ENCODE measurements at places on chromosomes 4 and X.
A peak's percentile ranks its signal among the peaks of the same experiment; 100 is the strongest.

DNA sequence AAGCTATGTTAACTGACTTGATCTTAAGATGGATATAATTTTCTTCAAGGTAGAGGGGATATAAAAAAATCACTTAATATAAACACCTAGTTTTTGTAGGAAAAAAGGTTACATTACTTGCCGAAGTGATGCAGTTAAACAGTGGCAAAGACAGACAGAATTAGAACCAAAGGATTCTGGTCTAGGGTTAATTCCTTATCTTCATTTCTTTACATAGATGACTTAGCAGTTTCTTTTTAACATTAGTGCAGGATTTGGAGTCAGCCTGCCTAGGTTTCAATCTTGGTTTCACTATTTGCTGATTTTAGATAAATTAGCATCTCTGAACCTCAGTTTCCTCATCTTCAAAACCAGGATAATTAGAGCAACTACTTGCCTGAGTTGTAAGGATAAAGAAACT is 14.3 kb downstream of the ZAR1 start:
- DNase-seq, result no peak

GRCh38 chrX:16822723-16823122 is 36.5 kb downstream of the TXLNG start:
- DNase-seq, result no peak

DNA sequence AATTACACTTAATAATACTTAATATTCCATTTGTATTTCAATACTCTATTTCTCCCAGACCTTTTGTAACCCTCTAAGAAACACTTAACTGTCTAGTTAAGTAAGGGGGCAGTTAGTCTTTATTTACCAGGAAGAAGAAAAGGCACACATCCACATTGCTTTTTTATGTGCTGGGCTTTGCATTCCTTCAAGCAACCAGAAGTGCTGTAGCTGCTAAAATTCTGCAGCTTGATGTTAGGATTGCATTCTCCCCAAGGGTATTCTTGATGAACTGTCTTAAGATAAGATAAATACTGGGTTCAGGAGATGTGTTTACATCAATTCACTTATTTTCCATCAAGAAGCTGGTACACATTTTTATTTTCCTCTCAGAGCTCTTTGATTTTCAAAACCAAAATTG is 24.0 kb downstream of the ASIC5 start:
- no peak for DNase-seq

GRCh38 chr4:140091305-140091704 is 62.7 kb downstream of the MAML3 start:
- no peak for DNase-seq

GRCh38 chr4:109327641-109328040 is 25.2 kb upstream of the COL25A1 start:
- no peak for DNase-seq

GRCh38 chr4:11299836-11300235 is 128.9 kb downstream of the HS3ST1 start:
- no peak for DNase-seq

DNA sequence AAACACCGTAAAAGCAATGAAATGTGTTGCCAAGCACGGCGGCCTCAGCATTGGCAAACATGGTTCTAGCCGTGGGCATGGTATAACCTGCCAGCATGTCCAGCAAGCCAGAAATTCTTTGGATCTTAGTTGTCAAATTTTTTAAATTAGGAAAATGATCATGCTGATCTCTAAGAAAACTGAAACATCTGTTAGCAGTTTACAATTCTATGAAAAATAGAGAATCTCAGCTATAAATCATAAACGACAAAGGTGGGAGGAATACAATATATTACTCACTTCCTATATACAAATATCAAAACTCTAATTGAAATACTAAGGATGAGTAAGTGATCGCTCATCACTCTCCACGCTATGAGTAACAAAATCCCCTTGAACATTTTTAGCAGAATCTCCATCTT is 130.3 kb downstream of the ADGRA3 start:
- DNase-seq, result no peak

GRCh38 chrX:124548571-124548970 is 202.2 kb downstream of the SH2D1A start:
- no peak for DNase-seq

- DNase-seq, result no peak
Observed at GRCh38 chr4:114563536-114564315, 34.9 kb upstream of the UGT8 start.

DNA sequence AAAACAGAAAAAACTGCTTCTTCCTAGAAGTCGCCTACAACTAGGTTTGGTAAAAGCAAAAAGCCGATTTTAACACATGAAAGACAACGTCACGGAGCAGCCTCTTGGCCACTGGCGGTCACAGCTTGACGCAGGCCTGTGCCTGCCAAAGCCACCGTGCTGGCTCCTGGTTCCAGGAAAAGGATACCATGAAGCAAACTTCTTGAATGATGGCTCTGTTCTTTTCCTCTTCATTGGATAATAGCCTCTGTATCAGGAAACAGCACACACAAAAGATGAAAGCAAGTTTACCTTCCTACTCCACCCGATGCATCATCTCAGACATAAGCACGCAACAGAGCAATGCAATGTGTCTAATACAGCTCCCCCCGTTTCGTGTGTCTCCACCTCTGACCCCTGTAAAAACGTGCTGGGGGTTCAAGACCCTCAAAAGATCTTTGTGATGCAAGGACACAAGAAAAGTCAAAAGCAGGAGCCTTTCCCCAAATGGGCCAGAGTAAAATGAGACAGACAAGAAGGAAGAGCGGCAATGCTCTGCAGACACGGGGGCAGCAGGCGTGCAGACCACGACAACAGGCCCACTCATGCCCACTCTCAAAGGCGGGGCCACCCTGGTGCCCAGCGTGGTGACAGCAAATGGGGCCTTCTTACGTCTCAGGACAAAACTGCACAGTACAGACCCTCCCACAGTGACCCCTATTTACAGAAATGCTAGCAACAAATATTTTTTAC is 19.4 kb downstream of the GAK start:
- no peak for DNase-seq

DNA sequence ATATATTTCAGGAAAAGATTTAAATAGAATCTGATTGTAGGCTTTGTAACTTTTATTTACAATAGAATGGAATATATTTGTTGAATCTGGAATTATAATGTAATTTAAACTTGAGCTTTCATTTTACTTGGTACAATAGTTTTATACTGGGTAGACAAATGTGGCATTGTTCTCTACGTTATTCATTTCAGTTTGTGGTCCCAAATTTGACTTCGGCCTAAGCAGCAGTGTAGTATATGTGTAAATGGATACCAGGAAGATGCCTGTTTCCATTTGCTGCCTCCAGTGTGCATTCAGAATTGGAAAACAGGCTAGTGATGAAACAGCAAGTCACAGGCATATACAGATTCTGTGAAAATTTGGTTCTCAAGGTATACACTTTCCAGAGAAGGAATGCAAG is 77.8 kb downstream of the CLDN22 start:
- no peak for DNase-seq

DNA sequence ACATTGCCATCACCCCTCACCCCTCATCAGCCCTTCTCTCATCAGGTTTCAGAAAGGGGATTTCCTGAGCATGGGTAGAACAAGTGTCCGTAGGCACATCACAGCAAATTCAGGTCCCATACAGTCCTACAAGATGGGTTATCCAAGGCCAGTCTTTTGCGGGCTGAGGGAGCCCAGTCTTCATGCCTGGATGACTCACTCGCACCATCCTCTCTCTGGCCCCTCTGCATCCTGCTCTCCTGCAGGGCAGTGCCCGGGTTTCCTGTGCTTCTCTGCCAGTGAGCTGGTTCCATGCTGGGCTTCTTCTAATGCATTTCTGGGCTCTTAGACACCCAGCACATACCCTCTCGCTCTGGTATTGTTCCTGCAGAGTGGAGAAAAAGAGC is 7.3 kb upstream of the INTS6L start:
- DNase-seq, result no peak

GRCh38 chrX:65127842-65128241 is 151.6 kb upstream of the ZC4H2 start:
- no peak for DNase-seq

- DNase-seq, result no peak
Observed at GRCh38 chrX:23612846-23613245, 54.4 kb upstream of the PRDX4 start.

- DNase-seq, result no peak
Observed at GRCh38 chr4:1775731-1776500, 17.2 kb upstream of the FGFR3 start.

- no peak for DNase-seq
Observed at GRCh38 chrX:3807906-3808305, 94.5 kb upstream of the PRKX start.

- no peak for DNase-seq
Observed at GRCh38 chrX:124925681-124926080, 394.0 kb upstream of the TEX13C start.

GRCh38 chr4:77358315-77358928 is 201.4 kb downstream of the CCNG2 start:
- DNase-seq, result peak; percentile 10

DNA sequence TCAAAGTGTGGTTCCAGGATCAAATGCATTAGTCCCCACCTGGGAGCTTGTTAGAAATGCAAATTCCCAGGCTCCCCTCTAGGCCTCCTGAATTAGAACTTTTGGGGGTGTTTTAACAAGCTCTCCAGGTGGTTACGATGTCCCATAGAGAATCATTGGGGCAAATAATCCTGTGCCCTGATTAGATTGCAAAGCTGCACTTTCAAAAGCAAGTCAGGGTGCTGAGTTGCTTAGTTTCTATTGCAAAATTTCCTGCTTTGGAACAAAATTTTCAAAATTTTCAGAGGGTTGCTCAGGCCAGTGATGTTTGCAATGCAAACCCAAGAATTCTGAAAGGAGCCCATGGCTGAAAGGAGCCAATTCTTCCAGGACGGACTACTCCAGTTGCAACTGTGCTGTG is 71.0 kb downstream of the MGST2 start:
- DNase-seq, result no peak

DNA sequence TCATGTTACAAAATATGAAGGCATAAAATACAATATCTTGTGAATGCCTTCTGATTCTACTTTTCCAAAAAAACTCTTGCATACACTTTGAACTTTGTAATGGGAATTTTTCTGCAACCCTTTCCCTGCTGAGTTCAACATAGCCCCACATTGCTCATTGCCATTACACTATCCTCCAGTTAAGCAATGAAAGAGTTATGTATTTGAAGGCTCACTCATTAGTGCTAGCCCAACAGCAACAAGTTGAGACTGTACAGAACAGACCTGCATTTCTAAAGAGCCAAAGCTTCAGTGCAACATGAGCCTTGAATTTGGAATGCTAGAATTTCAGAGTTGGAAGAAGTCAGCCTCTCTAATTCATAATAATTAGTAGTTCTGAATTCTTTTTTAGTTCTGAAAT is 44.4 kb upstream of the STAG2 start:
- no peak for DNase-seq

GRCh38 chr4:154630324-154630723 is 17.9 kb upstream of the FGG start:
- DNase-seq, result no peak

- no peak for DNase-seq
Observed at GRCh38 chr4:57102050-57102624, 8.0 kb downstream of the IGFBP7 start.

- DNase-seq, result no peak
Observed at GRCh38 chrX:32514986-32515385, 696.4 kb downstream of the DMD start.

DNA sequence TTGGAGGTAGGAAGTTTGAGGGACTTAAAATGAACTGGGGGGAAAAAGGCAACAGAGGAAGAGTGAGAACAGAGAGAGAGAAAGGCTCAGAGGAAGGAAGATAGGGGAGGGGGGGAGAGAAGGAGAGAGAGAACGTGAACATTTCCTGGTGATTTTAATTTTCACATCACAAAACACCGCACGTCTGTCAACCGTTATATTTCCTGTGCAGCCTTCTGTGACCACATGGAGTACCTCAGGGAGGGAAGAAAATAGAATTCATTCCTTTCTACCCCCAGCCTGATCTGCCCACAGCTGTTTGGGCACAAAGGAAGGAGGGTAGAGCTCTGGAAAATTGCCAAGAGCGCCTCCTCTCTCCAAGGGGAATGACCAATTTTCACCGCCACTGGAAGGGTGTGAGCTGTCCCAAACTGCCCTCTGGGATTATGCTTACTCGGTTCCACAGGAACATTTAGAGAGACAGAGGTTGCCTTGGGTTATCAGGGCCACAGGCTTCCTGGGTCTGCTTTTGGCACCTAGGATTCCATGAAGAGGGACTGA is 135.7 kb upstream of the MAMLD1 start:
- no peak for DNase-seq

DNA sequence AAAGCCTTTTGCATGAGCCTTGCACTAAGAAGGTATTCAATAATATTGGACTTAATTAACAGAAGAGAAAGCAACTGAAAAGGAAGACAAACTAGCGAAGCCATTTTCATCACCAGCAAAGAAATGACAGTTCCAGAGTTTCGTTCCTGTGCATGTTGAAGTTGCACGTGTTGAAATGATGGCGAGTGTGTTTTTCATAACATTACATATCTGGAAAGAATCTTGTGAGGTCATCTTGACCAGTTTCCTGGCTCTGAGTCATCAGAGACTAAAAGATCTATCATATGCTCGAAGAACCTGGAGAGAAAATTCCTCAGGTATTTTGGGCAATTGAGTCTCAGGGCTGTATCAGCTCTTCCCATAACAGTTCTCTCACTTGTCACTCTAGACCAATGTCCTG is 106.2 kb upstream of the MAML3 start:
- DNase-seq, result no peak

DNA sequence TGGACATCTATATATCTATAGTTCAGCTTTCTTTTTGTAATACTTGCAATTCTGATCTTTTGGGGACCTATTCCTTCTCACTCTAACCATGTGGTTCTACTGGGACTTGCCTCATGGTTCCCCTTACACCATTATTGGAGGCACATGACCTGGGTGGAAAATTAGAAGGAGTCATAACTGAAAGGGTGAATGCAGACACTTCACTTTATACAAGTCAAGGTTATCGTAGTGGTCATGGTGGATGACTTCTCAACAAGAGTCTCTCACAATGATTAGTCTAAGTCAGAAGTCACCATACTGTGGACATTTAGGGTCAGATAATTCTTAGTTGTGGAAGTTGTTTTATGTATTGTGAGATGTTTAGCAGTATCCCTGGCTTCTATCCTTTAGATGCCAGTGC is 10.5 kb upstream of the EIF4E start:
- DNase-seq, result no peak

DNA sequence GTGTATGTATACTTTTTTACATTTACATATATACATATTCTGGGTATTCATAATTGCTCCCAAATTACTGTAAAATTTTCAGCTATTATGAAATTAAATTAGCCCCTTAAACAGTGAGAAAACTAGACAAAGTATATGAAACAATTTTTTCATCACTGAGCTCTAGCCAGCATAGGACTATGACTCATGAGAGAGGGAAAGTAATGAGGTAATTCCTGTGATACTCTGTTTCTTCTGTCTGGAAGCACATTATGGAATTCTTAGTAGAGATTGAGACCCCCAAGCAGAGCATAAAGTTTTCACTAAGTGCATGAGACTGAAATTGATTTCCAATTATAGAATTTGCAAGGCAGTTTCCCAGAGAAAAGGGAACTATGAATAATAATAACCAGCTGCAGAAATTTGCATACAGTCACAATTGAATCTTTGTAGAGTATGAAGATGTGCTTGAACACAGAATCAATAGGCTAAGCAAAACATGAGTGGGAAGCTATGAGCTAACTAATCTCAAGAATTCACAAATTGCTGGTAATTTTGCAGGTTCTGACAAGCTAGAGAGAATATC is 779.3 kb downstream of the ARAP2 start:
- DNase-seq, result no peak

GRCh38 chr4:71221510-71222466 is 117.0 kb upstream of the SLC4A4 start:
- DNase-seq, result no peak

GRCh38 chr4:174218127-174218790 is 65.2 kb downstream of the FBXO8 start:
- no peak for DNase-seq
